ENCODE measurements at places on chromosomes 11 and 22.

GRCh38 chr22:44971651-44972362 is 38.0 kb downstream of the PHF21B start:
- no peak for DNase-seq

GRCh38 chr11:125404811-125405790 is 91.0 kb downstream of the FEZ1 start:
- peak; percentile 28 for DNase-seq

- no peak for DNase-seq
Measured at GRCh38 chr11:108588287-108588686, 5.3 kb downstream of the EXPH5 start.

- no peak for DNase-seq
Measured at GRCh38 chr22:36924151-36924698, 10.8 kb downstream of the CSF2RB start.

DNA sequence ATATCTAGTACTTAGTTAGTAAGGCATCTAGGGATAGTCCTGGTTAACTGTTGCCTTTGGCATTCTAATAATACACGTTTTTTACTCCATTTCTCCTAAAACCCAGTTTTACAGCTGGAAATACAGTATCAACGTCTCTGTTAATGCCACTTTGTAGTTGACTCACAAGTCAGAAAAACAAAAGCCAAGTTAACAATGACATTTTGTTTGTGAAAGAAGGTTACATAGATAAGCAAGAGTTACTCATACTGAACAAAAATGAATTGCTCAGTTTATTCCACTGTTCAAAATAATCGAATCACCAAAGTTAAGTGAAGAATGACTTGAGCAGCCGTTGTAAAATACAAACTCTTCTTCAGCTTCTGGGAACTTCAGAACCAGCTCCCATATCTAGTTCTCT is 540.3 kb downstream of the ETS1 start:
- no peak for DNase-seq

DNA sequence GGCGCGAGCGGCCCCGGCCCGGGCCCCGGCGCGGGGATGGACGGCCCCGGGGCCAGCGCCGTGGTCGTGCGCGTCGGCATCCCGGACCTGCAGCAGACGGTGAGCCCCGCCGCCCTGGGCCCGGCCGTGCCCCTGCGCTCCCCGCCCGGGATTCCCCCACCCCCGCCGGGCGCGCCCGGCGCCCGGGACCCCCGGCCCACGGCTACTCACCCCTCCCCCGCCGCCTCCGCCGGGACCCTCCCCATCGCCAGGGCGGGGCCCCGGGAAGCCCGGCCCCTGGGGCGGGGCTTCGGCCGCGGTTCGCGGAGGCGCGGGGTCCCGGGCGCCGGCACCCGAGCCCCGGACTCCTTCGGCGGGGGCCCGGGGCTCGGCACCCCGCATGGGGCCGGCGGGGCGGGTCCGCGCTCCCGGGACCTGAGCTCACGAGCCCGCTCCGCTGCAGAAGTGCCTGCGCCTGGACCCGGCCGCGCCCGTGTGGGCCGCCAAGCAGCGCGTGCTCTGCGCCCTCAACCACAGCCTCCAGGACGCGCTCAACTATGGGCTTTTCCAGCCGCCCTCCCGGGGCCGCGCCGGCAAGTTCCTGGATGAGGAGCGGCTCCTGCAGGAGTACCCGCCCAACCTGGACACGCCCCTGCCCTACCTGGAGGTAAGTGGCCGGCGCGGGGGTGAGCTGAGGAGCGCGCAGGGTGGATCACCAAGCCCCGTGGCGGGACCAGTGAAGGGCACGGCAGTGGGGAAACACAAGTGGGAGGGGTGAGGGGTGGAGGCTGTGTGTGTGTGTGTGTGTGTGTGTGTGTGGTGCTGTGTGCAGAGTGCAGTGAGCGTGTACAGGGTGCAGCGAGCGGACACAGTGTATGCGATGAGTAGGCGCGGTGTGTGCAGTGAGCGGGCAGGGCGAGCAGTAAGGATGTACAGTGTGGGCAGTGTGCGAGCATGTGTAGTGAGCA is 2.3 kb downstream of the SHANK3 start:
- peak; percentile 20 for DNase-seq

DNA sequence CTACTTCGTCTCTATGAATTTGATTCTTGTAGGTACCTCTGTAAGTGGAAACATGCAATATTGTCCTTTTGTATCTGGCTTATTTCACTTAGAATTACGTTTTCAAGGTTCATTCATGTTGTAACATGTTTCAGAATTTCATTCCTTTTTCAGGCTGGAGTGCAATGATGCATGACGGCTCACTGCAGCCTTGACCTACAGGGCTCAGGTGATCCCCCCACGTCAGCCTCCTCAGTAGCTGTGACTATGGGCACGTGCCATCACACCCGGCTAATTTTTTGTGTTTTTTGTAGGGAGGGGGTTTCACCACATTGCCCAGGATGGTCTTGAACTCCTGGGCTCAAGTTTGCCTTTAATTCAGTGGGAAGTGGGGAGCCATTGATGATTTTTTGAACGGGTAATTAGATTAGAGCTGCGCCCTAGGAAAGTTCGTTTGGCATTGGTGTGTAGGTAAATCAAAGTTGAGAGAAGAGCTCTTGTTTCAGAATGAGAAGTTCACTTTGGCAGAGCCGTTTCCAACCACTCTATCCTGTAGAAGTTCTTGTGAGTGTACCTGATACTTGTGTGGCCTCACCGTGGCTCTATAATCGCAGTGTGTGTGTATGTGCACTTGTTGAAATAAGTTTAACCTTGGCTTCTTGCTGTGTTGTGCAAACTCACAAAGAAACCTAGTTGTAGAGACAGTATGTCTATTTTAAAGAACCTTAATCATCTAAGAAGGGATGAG is 115.9 kb downstream of the NAV2 start:
- DNase-seq = no peak

DNA sequence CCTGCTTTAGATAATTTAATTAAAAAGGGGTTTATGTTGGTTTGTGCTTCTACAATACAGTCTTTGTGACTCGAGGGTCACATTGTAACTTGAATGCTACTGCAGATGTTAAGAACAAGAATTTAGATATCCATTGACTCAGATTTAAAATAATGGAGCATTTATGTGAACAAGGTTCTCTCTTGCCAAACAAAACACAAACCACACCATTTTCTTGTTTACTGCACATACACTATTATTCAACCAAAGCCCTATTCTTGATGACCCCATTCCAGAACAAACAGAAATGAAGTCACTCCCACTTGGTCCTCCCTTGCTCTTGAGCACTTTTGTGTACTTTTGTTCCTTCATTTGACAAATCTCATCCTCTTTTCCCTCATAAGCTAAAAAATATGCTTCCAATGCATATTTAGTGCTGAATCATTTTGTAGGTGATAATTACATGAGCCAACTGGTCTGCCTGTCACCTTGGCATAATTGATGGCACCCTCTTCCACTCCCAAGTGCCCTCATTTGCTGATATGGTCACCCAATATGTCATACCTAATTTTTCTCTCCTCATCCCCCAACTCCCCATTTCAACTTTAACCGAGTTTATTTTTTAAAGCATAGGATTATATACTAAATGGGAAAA is 2.8 kb downstream of the C11orf71 start:
- no peak for DNase-seq

DNA sequence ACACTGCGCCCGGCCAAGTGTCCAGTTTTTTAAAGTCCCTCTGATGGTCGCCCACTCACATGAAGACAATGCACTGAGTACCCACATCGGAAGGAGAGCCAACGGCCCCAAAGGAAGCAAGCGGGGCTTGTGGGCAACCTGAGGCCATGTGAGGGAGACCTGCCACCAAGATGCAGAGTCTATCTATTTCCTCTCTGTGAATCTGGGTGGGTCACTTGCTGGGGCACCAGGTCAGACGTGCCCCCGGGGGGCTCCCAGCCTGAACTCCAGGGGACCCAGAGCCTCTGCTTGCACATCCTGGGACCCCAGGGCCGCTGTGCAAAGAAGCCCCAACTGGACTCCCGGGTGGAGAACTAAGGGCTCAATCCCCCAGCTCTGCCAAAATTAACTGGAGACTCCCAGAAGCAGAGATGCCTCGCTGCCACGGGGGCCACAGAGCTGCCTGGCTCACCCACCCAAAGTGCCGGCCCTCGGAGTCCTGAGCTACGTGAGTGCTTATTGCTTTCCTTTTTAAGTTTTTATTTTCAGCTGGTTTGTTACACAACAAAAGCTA is 106.4 kb downstream of the BRD1 start:
- no peak for DNase-seq

DNA sequence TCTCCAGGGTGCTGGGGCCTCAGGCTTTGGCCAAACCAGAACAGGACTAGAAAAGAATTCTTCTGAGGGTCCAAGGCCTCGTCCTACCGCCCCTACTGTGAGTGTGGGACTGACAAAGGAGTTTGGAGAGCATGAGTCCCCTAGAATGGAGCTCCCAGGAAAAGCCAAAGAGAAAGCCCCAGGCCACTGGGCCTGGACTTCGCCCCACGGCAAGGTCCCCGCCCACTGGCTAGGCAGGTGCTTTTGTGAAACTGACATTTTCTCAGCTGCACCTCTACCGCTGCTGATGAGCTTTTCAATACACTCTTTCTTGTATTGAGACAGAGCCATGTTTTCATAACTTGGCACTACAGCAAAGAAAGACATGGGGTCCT is 9.7 kb upstream of the FGF3 start:
- no peak for DNase-seq

- no peak for DNase-seq
Measured at GRCh38 chr11:17771415-17771814, 36.8 kb downstream of the KCNC1 start.

DNA sequence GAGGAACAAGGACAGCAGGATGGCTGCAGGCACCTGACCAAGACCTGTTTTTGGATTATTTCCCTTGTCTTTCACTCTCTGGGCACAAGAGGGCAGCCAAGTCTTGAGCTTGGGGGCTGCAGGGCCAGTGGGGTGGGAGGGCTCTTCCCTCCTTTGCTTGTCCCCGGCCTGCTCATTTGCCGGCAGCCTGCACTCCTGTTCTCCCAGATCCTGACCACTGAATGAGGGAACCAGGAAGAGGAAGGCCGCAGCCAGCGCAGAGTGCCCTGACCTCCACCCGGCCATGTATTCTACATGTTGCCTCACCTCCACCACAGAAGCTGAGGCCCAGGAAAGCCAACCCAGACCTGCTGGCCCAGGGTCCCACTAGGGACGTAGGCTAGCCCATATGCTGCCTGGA is 15.5 kb upstream of the NNMT start:
- DNase-seq = peak; percentile 79

DNA sequence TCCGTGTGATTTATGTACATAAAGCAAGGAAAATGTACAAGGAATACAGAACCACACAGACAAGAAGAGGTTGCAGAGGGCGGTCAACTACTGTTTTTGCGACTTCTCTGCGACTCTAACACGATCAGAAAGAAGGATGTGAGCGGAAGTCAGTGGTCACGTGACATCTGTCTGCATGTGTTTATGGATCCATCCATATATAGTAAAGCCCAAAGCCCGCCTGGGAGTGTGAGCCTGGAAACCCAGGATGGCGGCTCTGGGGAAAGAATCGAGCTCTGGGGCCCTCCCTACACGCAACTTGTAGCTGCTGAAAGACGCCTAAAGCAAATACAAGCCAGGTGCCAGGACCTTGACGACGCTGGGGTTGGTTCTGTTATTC is 8.8 kb downstream of the OSBPL5 start:
- DNase-seq = no peak

- DNase-seq = no peak
Measured at GRCh38 chr11:46682773-46683752, 17.4 kb downstream of the ARHGAP1 start.

DNA sequence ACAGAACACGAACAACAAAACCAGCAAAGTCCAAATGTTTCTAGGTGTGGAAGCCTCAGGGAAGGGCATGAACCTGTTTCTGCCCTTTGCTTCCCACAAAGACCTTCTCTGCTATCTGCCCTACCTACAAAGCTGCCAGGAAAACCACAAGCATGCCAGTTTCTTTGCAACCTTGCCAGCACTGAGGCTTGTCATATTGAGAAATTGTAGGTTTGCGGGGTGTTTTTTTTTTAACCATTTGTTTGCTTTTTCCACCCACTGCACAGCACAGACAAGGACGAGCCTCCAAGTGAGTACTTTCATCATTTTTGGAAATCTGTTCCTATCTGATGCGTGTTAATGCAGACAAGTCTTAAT is 12.8 kb downstream of the PARVG start:
- peak; percentile 4 for DNase-seq

DNA sequence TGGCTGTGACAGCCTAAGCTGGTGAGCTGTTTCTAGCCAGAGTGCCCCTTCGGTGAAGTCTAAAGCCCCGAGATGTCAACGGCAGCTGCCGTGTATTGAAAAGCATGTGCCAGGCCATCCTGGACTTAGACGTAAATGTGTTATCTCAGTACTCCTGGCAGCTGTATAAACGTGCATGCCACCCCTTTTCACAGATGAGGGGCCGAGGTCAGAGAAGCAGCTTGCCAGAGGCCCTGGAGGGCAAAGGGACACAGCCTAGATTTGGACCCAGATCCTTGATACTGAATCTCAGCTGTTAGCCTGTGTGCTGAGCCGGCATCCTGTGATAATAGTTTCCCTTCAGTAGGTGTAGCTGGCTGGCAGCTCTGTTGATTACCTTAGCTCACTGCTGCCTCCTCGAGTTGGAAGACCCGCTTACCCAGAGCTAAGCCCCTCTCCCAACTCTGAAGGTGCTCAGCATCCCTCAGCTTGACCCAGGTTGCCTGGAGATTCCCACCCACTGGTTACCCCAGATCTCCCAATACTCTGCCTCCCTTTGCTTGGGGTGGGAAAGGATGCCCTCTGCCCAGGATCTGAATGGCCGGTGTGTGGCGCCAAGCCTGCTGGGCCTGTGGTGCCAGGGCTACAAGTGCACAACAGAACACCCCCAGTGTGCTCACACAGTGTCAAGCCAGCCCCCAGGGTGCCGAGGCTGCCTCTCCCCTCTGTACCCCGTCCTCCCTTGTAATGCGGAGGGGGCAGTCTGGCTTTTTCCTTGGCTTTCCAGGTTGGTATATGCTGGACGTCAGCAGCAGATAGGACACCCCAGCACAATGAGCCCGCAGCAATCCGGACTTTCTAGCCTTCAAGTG is 59.8 kb upstream of the WNT7B start:
- DNase-seq = peak; percentile 50

- DNase-seq = peak; percentile 59
Measured at GRCh38 chr11:128180441-128181087, 406.8 kb downstream of the ETS1 start.

- DNase-seq = no peak
Measured at GRCh38 chr22:23696326-23696851, 5.6 kb downstream of the RGL4 start.
